ENCODE measurements at places on chromosomes 5 and 9.

GRCh38 chr5:157574456-157575380 lies 857 bp downstream of the ADAM19 start:
- peak; percentile 48 for DNase-seq

- DNase-seq, result no peak
These were observed 278.8 kb downstream of the ENC1 start for GRCh38 chr5:74361406-74362358.

DNA sequence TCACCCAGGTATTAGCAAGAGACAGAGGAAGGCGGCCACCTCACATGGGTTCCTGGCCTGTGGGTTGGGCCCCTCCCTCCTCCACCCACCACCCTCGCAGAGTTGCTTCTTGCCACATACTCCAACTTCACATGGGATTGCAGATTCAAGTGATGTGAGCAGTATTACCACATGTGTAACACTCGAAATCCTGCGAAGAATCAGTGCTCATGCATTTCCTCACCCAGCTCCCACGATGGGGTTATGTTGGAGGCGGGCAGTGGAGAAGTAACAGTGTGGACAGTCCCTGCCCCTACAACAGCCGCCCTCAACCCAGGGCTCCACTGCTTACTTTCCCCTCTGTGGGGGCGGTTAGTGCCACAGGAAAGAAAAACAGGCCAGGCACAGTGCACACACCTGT lies 3.9 kb upstream of the FBP1 start:
- no peak for DNase-seq

DNA sequence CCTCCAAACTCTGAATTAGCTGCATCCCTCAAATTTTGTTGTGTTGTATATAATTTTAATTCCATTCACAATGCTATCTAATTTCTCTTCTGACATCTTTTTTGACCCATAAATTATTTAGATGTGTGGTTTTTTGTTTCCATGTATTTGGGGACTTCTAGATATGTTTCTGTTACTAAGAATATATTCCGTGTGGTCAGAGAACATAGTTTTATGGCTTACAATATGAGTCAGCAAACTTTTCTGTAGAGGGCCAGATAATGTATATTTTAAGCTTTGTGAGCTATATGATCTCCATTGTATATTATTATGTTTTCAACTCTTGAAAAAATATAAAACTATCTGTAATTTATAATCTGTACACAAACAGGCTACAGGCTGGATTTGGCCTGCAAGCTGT lies 33.4 kb downstream of the MVB12B start:
- DNase-seq, result no peak

DNA sequence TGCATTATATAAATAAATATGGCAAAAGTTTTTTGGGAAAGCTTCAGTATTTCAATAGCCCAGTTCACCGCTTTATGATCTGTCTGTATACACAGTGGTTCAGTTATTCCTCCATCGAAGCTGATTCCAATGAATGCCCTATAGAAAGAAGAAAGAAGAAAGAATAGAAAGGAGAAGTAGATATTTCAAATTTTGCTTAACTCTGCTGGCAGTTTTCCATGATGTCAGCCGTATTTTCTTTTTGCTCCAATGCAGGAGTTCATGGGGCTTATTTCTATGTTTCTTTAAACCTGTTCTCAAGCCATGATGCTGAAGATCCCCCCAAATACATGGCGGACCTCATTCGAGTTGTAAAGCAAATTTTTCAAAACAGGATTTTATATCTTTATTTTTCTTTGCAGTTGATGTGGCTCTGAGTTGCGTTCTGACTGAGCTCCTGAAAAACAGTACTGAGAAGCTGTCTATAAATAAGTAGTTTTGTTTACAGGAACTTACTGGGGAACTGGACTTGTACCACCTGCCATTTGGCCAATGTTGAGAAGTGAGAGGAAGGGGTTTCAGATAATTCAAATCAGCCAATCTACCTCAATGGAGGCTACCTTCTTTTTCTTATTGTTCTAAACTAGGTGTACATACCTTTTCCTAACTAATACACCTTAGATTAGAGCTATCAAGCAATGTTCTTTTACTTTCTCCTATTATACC lies 418.5 kb upstream of the MEF2C start:
- DNase-seq, result no peak

DNA sequence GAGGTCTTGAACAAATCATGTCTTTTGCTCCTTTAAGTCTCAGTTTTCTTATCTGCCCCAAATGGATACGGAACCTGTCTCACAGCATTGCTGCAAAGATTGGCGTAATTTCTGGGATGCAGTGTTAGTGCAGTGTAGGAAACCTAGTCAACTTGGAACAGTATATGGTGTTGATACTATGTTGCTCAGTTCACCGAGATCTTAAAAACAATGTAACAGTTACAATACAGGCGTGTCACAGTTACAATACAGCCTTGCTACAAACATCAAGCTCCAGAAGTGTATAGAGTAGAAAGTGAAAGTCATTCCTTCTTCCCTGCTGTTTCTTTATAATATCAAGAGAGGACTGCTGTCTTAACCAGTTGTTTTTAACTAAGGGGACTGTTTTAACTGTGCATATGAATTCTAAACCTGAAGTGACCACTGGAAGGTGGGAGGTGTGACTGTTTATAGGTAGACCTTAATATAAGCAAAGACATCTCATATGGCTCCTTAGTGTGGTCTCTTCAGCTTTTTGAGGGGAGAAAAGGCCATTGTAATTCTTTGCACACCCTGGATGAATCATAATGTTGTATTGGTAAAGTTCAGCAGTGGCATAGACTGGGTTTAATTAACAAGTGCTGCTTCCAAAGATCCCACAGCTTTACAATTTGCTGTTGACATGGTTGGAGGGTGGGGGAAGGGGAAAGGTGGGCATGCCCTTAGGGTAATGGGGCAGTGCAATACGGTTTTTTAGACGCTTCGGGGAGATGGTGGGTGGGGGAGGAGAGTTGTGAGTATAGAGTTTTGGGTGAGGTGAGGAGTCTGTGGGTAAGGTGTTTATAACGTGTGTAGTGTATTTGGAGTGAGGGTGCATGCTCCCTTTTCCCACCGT lies 12.9 kb downstream of the PRRC2B start:
- DNase-seq, result no peak

DNA sequence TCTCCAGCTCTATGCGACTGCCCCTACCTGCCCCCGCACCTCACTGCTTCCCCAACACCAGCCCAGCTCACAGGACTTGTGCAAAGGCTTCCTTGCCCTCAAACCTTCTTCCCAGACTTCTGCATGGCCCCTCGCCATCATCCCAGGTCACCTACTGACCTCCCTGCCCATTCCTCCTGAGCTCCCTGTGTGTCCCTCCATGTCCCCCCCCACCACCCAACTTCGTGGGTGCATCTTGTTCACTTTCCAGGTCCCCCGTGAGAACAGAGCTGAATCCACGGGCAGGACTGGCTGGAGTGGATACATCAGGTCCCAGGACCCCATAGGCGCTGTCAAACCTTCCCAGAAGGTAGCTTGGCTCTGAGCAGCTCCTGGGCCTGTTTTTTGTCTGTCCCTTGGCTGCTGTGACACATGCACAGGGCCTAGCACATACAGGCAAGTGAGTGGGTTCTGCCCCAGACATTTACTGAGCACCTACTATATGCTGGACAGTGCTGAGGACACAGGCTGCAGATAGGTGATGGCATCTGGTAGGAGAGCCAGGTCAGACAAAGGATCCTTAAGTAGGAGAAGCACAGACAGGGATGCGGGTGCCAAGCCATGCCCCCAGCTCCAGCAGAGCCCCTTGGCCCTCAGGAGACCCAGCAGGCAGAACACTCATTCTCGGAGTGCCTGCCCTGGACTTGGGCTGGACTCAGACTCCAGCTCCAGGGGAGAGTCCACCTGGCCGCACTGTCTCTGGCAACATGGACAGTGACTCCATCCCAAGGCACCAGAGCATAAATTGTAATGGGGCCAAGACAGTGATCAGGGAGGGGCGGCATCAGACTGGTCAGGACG lies 15.0 kb downstream of the NINJ1 start:
- no peak for DNase-seq

DNA sequence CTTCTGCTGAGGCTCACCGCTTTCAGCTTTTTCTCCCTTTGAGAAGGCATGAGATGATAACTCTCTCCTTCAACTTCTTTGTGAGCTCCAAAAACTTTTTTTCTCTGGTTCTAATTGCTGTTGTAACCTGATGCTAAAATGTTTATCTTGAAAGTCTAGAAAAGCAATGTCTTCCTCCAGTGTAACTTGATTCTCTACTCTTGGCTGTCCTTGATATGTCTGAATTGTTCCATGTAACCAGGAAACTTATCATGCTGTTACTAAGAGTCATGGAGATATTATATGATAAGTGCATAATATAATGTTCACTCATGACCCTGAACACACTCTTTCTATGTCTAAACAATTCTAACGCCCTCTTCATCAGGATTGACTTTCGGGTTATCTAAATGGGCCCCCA lies 128.0 kb upstream of the ABCA1 start:
- DNase-seq, result no peak

DNA sequence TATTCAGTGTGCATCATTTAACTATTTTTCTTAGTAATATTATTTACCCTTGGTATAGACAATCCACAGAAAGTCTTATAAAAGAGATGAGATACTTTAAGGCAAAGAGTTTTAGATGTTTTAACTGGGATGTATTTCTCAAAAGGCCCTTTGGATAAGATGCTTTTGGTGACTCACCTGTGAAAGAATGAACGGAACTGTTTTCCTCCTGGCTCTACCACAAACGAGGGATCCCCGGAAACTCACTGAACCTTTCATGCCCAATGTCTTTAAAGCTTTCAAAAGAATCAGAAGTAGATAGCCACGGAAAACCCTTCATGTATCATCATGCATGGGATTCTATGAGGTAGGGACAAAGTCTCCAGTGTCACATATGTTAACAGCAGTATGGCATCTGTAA lies 1.6 kb downstream of the ZNF782 start:
- DNase-seq, result no peak

DNA sequence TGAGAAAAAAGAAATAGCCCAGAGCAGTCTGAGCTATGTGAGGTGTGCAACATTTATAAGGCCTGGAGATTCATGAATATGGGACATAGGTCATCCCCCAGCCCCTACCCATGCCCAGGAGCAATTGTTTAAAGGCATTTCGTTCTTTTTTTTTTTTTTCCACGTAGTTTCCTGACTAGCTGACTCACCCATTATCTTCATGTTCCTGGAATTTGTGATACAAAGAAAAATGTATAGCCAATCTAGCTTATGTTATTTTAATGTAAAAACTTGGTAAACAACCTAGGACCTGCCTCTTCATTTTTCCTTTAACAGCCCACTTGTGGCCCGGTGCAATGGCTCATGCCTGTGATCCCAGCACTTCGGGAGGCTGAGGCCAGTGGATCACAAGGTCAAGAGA lies 81.3 kb downstream of the OSTF1 start:
- DNase-seq, result peak; percentile 21
